ENCODE measurements at places on chromosomes 7 and 10.

DNA sequence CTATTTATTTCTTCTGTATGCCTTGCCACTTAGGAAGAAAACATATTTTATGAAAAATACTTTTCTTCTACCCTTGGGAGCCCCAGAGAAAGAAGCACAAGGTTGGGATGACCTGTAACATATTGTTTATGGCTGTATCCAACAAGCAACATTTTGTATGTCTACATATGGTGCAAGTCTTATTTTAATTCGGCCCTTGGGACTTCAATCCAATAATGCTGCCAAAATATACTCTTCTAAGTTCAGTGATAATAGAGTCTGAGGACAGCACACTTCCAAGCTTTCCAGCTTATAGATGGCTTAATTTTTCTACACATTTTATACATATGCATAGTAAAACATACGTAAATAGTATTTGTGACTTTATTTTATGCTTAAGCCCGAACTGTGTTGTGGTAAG is 318.5 kb upstream of the SEMA3A start:
- DNase-seq: no peak

GRCh38 chr7:2120251-2120660 is 112.5 kb downstream of the MAD1L1 start:
- no peak for DNase-seq

DNA sequence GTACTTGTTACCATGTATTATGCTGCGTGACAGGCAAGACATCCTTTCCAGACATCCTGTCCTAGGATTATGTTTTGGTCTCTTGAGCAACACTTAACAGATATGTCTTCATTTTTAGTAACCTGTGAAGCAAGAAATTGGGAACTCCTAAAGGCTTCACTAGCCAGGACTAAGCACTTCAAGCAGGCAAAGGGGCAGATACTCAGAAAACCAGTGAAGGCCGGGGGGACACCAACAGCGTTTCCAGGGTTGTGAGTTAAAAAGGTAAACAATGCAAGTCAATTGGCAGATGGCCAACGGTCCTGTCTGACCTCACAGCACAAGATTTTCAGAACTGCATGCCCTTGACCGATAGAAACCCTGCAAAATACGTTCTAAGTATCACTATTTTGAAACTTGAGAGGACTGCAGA is 77.6 kb upstream of the SFMBT2 start:
- no peak for DNase-seq

GRCh38 chr10:102119417-102120141 is 589 bp downstream of the LDB1 start:
- no peak for DNase-seq

- no peak for DNase-seq
Measured at GRCh38 chr7:127927348-127927696, 103.9 kb downstream of the LRRC4 start.

DNA sequence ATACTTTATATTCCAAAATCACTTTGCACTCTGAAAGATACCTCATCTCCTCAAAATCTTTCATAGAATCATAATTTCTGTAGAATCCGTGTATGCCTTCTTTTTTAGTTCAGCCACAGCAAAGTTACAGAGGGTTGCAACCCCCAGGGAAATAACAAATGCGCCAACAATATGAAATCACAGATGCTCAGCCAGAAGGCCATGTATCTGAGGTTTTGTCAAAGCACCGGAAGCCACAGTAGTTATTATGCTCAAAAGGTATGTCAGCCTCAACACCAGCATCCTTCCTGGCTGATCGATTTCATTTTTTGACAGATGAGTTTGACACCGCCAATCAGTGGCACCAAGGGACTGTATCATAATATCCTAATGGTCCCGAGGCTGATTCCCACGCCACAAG is 204.1 kb downstream of the KCNMA1 start:
- no peak for DNase-seq

DNA sequence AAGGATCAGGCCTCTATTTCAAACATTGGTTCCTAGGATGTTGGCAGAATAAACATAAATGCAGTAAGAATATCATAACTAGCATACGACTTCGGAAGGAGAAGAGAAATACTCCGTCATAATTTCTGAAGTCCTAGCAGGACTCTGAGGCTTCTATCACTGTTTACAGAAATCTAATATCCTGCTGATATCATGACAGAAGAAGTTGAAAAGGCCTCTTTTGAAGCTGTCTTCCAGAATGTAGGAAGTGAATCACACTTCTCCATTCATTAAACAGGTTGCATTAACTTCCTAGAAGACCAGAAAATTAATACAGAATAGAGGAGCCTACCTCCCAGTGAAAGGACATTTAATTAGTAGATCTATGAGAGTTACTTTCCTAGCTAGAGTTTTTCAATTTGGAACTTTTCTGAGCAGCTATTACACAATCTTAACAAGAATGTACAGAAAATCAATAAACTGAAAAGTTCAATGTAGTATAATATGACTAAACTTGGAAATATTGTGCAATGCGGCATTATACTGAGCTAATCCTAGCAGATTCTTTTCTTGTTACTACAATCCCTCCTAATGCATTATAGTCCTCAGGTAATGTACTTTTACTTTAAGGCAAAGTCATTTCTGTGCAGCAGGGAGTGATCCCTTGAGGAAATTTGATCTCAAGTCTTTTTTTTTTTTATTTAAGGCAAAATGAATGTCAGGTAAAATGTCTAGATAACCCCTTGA is 622.6 kb upstream of the CELF2 start:
- DNase-seq: no peak

Data from NCI-H187 treated with DMSO at 0.1 percent for 48 hours (cell line).